IMR-90 (cell line): ENCODE measurements at places on chromosomes 4 and X. TPM values are rescaled to one million over a fixed set of nuclear protein-coding genes. Genes with fewer than 3 reads are reported as not detected.
A peak's percentile ranks its signal among the peaks of the same experiment; 100 is the strongest.

GRCh38 chr4:140071806-140072205 is 82.2 kb downstream of the MAML3 start:
- DNase-seq = peak; percentile 91

GRCh38 chr4:26145212-26145611 is 175.6 kb upstream of the RBPJ start:
- no peak for DNase-seq

GRCh38 chrX:130082244-130083106 is 27.8 kb downstream of the ELF4 start:
- no peak for DNase-seq

GRCh38 chrX:53247928-53248327 is 22.9 kb upstream of the KDM5C start:
- DNase-seq = no peak

The HSD17B13 gene
- polyA plus RNA-seq = not detected in 2 replicates

The DDIT4L gene
- polyA plus RNA-seq = 2.2 and 3.1 TPM in 2 replicates
